ENCODE measurements at places on chromosomes 7 and 10.

DNA sequence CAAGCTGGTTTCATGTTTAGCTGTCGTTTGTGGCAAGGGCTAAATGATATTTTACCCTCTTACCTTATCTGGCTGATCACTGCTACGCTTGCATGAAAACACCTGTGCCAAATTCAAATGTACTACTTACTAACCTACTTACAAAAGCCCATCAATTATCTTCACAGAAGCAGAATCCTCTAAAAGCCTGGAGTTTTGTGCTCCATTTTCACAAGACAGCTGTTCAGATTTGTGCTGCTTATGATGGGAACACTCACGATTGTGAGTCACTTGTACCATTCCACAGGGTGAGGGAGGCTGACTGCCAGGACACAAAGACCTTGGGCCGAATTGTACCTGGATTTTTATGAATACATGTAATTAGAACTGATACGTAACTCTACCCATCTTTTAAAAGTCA lies 245.0 kb upstream of the NPY start:
- DNase-seq = no peak

DNA sequence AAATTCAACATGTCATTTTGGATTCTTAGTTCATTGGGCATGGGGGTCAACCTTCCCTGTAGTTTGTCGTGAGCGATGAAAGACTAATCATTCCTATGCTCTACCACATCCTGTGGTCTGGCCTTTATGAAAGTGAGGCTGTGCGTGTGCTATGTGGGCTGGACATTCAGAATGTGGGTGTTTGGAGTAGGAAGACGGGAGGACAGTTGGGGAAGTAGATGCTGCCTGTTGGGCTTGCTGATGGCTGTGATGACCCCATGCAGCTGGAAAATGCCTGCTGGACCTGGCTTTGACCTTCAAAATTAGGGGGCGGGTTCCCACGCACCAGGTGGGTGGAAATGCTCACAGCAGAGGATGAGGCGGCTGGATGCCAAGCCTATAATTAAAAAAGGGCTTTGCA lies 90.9 kb upstream of the MKI67 start:
- no peak for DNase-seq

DNA sequence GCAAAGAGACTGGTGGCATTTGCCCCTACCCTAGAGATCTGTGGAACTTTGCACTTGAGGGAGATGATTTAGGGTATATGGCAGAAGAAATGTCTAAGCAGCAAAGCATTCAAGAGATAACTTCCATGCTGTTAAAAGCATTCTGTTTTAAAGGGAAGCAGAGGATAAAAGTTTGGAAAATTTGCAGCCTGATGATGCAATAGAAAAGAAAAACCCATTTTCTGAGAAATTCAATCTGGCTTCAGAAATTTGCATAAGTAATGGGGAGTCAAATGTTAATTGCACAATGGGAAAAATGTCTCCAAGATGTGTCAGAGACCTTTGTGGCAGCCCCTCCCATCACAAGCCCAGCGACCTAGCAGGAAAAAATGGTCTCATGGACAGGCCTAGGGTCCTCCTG lies 361.7 kb downstream of the ANKRD7 start:
- DNase-seq = no peak

GRCh38 chr7:26663874-26664273 lies 200.5 kb downstream of the SKAP2 start:
- no peak for DNase-seq

DNA sequence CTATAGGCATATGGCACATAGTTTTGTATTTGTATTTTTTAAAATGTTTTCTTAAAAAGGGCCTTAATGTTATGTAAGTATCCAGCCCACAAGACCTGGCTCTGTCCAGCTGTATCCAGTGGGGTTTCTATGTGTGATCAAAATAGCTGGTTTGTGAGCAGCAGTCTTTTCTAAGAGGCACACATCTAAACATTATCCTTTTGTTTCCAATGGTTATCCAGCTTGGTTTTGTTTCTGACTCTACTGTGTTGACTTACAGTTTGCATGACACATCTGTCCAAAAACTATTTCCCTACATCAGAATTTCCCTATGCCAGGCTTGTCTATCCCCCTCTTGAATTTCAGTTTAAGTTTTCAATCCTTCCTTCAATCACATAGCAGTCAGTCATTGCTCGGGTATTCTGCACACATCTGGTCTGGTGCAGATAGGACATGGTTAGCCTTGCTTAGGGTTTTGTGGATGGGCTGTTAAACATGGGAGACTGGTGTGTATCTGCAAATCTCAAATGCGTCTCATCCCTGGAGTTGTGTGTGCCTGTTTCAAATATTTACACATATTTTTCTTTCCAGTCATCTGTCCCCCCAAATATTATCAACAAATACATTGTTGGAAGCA lies 104.2 kb downstream of the SAMD9 start:
- no peak for DNase-seq

DNA sequence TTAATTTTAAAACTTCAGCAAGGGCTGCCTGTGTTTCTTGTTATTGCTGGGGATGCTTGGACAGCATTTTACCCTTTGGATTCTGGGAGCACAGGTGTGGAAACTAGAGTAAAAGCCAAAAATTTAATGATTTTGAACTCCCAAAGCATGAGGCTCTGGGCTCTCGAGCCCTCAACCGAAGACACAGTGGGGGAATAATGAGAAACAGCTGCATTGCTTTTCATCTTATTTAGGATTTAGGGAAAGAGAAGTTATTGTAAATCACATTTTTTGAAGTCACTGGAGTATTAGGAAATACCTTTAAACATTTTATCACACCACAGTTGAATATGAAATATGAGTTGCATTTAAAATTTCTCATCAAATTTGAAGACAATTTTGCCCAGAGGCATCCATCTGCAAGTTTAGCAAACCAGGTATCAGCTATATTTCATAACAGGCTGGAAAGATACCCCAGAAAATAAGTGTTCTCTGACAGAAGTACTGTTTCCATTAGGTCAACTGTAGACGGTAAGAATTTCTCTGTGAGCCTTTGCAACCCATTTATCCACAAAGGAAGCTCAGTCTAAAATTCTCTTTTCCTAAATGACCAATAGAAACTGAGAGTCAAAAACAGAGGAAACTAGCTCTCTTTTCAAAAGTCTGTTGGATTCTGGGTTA lies 290.6 kb upstream of the PHYHIPL start:
- DNase-seq = no peak

GRCh38 chr7:135335628-135336139 lies 102.0 kb downstream of the STRA8 start:
- no peak for DNase-seq

DNA sequence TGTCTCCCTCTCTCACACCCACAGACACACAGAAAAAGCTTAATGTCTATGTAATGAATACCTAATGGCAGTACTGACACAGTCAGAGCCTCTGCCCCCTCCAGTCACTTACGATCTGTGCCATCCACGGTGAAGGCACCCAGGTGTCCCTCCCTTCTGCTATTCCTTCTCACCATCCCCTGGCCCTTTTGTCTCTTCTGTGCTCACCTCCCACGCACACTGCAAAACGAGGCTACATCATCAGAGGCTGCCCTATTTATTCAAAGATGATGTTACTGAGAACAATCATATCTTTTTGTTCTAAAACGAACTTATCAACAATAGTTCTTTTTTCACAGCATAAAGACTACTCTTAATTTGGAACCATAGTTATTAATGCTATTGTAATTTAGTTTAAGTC lies 246.9 kb upstream of the MKLN1 start:
- DNase-seq = no peak

- DNase-seq = no peak
These were observed 28.3 kb upstream of the CASD1 start for GRCh38 chr7:94481279-94481678.

DNA sequence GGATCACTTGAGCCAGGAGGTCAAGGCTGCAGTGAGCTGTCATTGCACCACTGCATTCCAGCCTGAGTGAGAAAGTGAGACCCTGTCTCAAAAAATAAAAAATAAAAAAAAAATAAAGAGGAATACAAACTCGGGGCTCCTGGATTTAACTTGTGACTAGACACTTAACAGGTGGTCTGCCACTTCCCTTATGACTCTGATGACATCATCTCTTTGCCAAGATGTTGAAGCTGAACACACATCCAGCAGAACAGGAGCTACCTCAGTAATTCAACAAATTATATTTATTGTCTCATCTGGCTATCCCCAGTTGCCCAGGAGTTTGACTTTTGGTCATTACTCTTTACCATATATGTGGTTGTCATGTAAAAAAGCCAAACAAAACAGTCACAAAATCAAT lies 35.3 kb downstream of the NEUROD6 start:
- DNase-seq = no peak

DNA sequence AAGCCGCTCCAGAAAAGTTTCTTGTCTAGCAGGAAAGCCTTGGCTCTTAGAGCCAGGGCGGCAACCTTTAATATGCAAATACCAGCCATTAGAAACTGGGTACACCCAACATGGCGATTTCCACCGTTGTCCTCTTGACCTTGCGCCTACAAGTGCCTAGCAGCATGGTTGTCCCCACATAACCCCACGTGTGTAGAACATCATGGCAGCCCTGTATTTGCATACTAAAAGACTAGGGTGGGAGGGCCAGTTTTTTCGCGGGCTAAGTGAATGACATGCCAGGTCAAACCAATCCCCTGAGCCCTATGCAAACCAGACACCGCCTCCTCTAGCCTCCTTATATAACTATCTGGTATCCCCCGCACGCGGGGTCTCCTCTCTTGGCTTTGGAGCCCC lies 58.4 kb upstream of the FZD8 start:
- no peak for DNase-seq

DNA sequence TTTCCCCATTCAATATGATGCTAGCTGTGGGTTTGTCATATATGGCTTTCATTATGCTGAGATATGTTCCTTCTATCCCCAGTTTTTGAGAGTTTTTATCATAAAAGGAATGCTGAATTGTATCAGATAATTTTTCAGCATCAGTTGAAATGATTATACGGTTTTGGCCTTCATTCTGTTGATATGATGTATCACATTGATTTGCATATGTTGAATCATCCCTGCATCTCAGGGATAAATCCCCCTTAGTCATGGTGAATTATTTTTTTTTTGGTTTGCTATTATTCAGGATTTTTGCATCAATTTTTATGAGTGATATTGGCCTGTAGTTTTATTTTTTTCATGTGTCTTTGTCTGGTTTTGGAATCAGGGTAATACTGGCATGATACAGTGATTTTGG lies 1152.3 kb upstream of the C7orf33 start:
- DNase-seq = no peak

DNA sequence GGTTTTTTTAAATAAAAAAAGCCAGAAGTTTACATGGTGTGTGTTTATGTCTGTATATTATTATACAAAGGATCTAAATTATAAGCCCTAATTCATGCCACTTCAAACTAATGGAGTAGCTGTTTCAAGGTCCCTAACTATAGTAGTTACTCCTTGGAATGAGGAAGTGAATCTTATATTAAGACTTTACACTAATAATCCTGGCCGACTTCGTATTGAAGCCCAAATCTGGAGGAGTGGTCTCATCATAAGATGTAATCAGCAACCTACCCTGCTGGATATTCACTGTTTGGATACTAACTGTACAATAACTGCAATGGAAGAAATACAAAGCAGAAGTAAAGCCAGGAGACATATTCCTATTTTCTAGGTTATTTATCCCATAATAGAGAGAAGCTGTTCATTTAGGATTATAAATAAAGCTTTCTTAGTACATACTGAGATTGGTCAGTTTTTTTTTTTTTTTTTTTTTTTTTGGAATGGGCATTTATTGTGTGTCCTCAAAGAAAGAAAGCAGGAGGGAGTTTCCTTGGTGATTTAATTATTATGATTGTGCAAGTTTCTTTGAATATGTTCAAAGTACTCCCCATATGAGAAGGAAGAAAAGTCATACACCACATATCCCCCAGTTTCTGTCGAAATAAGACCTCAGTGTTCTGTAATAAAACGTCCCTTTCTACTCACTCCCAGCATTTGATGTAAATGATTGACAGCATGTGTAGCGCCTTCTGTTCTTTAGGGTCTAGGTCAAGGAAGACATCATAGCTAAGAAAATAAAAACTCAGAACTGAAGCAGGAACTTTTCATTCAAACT lies 397.8 kb downstream of the EXOC4 start:
- DNase-seq = no peak

- no peak for DNase-seq
These were observed 50.6 kb downstream of the ZNF438 start for GRCh38 chr10:30980951-30981616.

DNA sequence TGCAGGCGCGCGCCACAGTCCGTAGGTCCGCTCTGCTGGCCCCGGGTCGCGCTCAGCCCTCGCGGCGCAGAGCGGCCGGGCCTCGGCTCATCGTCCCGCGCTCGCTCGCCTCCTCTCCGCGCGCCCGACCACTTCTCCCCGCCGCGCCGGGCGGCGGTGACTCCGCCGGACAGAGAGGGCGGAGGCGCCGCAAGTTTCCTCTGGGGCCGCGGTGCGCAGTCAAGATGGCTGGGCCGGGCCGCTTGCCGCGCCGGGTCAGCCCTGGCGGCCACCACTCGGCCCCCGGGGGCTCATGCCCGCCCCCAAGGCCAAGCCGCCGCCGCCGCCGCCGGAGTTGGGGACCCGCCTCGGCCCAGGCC lies 441 bp downstream of the FZD8 start:
- no peak for DNase-seq

DNA sequence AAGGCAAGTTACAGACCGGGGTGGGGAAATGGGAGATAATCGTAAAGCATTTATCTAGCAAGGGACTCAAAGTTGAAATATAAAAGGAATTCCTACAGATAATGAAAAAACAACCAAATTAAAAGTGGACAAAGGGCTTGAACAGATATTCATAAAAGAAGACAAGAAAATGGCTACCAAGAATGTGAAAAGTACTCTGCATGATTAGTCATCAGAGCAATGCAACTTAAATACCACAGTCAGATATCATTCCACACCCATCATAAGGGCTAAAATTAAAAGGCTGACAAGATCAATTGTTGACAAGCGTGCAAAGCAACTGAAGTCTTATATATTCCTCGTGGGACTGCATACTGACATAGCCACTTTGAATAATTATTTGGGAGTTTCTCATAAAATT lies 124.6 kb upstream of the RSU1 start:
- DNase-seq = no peak

DNA sequence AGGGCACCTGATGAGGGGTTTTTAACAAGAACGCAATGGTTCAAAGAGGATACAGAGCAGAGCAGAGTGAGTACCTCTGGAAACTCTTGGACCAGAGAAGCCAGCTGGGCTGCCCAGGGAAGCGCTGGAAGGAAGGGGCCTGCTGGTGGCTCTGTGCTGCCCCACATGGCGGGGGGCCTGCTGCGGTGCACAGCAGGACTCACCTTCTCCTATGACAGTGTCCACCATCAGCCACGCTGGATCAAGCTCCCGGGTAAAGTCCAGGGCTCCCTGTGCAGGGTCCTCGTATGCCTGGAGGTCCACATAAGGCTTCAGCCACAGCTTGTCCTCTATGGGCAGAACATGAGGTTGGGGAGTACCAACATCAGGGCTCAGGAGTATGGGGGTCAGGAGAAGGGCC lies 12.5 kb downstream of the EPHA1 start:
- DNase-seq = no peak

DNA sequence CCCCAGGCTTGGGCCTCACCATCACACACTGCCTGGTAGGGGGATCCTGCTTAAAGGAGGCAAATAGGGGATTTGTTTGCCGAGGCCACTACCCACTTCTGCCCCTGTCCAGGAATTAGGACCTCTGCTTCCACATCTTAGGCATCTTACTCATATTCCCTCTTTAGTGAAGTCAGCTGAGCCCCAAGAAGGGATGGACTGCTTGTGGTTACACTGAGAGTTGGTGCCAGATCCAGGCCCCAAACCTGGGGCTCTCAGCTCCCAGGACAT lies 1.6 kb upstream of the GPRIN2 start:
- no peak for DNase-seq

Data from activated naive CD4-positive, alpha-beta T cell (primary cell).